Esophagus squamous epithelium (tissue), 5 donors: ENCODE measurements at places on chromosomes 5 and 9.

GRCh38 chr9:83583151-83584014, 39.6 kb upstream of the IDNK start:
- DNase-seq: no peak

- no peak for DNase-seq
Measured at GRCh38 chr9:114319147-114319546, 3.8 kb upstream of the ORM1 start.

DNA sequence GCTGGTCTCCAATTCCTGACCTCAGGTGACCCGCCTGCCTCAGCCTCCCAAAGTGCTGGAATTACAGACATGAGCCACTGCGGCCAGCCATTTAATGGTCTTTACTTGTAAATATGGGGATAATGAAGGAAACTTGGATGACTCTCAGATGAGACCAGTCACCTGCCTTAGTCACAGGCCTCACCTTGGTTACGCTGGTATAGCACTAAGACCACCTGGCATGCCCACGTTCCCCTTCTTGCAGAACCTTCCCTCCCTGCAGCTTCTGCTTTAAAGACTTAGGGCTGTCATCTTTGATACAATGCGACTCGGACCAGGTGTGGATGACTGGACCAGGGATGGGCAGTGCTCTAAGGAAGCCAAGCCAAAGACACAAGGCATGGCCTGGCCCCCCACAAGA, 629.9 kb downstream of the CCDC171 start:
- no peak for DNase-seq

DNA sequence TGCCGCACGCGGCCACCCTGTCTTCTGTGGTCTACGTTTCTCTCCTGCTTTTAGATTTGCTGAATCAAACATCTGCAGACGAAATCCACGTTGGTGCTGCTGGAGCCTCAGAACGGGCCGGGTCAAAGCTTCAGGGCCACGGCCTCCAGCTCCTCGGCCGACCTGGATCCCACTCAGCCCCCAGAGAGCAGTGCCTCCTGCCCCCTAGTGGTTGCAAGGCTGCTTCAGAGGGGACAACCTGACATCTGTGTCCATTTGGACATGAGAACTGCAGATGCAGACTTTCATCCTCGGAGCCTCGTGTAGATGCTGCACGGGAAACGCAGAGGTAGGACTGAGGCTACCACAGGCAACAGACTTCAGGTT, 23.0 kb upstream of the SLC6A3 start:
- DNase-seq: no peak

GRCh38 chr9:880725-881124, 39.2 kb downstream of the DMRT1 start:
- DNase-seq: no peak

DNA sequence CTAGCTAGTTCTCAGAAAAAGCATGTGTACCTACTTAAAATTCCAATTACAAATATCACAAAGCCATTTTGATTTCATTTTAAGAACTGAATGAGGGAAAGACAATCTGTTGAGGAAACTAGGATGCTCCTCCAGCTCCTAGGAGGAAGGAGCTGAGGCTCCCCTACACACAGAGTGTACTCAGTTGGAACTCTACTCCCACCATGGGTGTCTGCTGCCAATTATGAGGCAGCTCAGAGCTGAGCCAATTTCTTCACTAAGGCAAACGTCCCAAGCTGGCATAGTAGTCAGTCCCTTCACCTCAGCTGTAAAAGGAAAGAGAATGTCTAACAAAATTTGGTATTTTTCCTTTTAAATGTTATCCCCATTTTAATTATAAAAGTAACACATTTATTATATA, 300.0 kb upstream of the TRPC7 start:
- no peak for DNase-seq
